ENCODE measurements at places on chromosomes 11 and 22.

GRCh38 chr11:110074499-110074898, 18.7 kb upstream of the ZC3H12C start:
- no peak for DNase-seq

DNA sequence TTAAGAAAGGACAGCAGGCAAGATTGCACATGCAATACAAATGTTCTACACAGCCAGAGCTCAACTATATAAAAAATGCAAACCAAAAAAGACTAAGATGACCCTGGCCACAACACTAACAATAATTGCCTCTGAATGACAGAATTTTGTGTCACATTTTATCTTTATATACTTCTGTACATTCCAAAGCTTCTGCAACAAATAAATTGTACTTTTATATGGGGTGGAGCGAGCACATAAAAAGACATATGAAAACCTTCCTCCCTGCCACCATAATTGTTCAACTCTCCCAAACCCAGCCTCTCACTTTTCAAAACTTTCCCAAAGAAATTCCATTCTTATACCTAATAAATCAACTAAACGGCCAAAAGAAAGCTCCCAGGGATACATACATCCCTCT, 10.7 kb downstream of the BUD13 start:
- no peak for DNase-seq

DNA sequence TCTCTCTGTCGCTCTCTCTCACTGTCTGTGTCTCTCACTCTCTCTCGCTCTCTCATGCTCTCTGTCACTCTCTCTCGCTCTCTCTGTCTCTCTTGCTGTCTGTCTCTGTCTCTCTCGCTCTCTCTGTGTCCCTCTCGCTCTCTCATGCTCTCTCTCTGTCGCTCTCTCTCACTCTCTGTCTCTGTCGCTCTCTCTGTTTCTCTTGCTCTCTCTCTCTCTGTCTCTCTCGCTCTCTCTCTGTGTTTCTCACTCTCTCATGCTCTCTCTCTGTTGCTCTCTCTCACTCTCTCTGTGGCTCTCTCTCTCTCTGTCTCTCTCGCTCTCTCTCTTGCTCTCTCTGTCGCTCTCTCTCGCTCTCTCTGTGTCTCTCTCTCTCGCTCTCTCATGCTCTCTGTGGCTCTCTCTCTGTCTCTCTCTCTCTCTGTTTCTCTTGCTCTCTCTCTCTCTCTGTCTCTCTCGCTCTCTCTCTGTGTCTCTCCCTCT, 33.2 kb upstream of the BRSK2 start:
- DNase-seq: no peak

- no peak for DNase-seq
Measured at GRCh38 chr22:38951734-38952133, 5.7 kb upstream of the APOBEC3A start.

DNA sequence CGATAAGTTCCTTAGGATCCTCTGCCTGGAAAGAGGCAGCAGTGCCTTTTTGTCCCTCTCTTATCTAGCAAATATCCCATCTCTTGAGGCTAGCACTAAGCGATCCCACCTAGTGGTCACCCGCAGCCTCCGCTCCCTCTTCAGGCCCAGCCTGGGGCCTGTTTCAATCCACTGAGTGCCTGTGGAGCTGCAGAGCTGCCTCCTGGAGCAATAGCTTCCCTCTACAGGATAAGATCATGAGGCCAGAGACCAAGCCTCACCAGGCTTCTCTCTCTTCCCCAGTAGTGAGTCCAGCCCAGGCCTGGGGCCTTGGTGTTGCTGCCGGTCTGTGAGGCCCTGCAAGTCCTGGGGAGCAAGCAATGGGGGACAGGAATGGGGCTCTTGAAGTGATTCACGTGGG, 65.8 kb downstream of the SLC22A12 start:
- DNase-seq: no peak

DNA sequence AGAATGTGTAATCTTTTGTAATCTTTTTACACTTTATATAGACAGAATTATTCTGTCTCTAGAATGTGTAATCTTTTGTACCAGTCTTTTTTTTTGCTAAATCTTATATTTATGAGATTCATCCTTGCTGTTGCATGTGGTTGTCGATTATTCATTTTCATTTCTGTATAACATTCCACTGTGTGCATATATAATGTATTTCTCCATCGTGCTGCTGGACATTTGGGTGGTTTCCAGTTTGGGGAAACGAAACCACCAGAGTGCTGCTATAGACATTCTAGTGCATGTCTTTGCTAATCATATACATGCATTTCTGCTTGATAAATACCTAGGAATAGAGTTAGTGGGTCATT, 146.5 kb downstream of the GRIK4 start:
- no peak for DNase-seq

GRCh38 chr22:28137036-28137435, 218.0 kb upstream of the PITPNB start:
- DNase-seq: no peak

All from amniotic stem cell (primary cell).